ENCODE measurements at places on chromosomes 7 and 10. TPM values are rescaled to one million over a fixed set of nuclear protein-coding genes. Genes with fewer than 3 reads are reported as not detected.
A peak's percentile ranks its signal among the peaks of the same experiment; 100 is the strongest.

Gene WIPF3
- total RNA-seq = 4.1 TPM

Gene BAIAP2L1
- 2.4 TPM for total RNA-seq

Gene REPIN1
- total RNA-seq = 69.6 TPM

Gene SYT15B
- 10.2 TPM for total RNA-seq

Gene MBL2
- total RNA-seq = 0.21 TPM

DNA sequence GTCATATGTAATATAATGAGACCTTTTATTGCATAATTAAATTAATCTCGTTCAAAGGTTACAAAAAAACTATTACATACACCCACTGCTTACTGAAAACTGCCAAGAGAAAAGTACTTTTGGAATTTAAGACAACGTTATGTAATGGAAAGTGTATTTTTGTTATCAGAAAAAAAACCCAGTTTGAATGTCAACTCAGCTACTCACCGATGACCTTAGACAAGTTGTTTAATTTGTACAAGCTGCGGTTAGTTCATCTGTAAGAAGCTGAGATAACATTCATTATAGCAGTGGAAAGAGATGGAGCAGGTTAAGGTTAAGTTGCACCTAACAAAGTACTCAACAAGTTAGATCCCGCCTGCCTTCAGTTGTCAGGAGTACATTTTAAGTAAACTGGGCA is 1.1 kb downstream of the PSMA2 start:
- peaks cover 27% of the 10 kb centered on the region for H3K36me3 ChIP-seq
- H3K4me3 ChIP-seq = peak overlapping the region; percentile 63
- DNase-seq = no peak
- H3K27me3 ChIP-seq = no peaks in the 10 kb centered on the region
- H3K4me1 ChIP-seq = peaks cover 30% of the 10 kb centered on the region

DNA sequence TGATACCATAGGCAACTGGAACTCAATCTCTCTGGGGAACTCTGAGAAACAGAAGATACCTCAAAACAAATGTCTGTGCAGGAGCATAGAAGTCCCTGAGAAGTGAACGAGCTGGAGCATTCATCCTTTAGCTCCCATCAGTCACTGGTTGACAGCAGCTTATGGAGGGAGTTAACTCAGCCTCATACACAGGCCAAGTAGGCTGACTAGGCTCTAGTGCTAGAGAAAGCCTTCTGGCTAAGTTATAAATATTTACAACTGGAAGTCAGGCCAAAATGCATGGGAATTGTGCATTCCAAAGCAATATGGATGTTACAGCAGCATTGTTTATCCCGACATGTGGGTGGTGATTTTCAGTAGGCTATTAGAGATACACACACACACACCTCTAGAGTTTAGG is 66.5 kb downstream of the ANK3 start:
- no peaks in the 10 kb centered on the region for H3K4me1 ChIP-seq
- DNase-seq = no peak
- no peaks in the 10 kb centered on the region for H3K27me3 ChIP-seq
- H3K4me3 ChIP-seq = no peak overlapping the region

Data from tibial nerve (tissue), 4 donors.